ENCODE measurements at places on chromosomes 4 and X.

DNA sequence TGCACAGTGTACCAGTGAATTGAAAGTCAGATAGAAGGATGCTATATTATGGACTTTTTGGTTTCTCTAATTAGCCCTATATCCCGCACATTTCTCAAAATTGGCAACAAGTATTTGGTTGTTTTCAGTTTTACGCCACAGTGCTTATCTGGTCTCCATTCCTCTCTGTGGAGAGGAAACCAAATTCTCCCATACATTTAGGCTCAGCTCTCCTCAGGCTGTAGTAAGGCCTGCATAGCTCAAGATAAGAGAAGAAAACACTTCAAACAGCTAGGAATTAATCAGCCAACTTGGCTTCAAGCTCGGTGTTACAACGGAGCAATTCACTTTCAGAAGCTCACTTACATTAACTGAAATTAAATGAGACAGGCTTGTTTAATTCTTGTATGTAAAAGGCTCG, 263.2 kb downstream of the PDHA2 start:
- DNase-seq: no peak

GRCh38 chrX:2442694-2443093, 58.1 kb downstream of the DHRSX start:
- DNase-seq: no peak

- DNase-seq: no peak
These were observed 646.7 kb downstream of the BCOR start for GRCh38 chrX:39451046-39451445.

DNA sequence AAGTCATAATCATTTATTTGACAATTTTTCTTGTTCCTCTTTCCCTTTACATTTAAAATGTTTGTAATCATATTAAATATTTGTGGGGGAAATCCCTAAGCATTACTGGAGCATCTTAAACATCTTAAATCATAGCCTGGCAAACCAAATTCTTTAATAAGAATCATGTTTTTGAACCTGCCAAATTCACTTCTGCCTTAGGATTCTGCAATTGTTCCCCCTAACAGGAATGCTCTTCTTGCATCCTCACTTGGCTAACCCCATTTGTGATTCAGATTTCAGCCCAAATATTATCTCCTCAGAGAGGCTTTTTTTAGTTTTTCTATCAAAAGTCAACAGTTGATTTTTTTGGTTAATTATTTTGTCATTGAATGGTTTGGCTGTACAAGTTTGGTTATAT, 241.1 kb downstream of the MAPK10 start:
- no peak for DNase-seq

- DNase-seq: no peak
These were observed 98.8 kb upstream of the SPRY1 start for GRCh38 chr4:123297836-123298235.

All from SW480 (cell line).